Stimulated activated CD4-positive, alpha-beta T cell treated with anti-CD3 and anti-CD28 coated beads, Interleukin-12 subunit alpha, Interleukin-12 subunit beta, amount 100 ng/mL, for 48 hours (primary cell): ENCODE measurements at places on chromosomes 16 and 17.

GRCh38 chr17:640436-640835 is 74.2 kb downstream of the VPS53 start:
- DNase-seq, result no peak

DNA sequence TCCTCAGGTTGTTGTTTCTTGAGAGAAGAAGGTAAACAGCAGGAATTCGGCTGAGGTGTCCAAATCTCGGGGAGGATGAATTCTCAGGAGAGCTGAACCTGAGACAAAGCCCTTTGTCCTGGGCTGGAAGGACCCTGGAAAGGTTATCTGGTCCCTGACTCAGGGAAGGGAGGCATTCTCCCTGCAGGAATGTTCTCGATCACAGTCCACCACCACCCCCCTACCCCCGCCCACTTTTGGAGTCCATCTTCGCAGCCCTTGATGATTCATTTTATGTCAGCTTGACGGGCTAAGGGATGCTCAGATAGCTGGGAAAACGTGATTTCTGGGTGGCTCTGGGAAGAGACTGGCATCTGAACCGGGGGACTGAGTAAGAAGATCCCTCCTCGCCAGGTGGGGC is 1.4 kb upstream of the CEP295NL start:
- no peak for DNase-seq

- DNase-seq, result no peak
Measured at GRCh38 chr17:27889711-27890251, 3.4 kb downstream of the LYRM9 start.

DNA sequence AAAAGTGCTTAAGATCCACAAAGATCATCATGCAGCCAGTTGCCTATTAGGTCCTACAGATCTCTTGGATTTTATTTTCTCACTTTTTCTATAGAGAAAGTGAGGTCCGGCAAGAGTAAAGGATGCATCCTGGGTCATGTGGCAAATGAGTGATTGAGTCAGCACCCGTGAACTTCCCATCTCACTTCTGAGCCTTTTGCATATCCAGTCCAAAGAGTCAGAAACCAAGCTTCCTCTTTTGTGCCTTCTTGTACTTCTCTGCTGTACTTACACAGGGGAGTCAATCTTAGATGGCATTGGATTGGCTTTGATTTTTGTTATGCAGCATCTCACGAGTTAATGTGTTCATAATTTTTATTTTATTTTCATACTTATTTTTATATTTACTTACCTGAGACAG is 114.2 kb upstream of the IRX5 start:
- no peak for DNase-seq

- no peak for DNase-seq
Measured at GRCh38 chr17:5785338-5785737, 201.0 kb upstream of the NLRP1 start.
